Stimulated activated CD8-positive, alpha-beta memory T cell treated with anti-CD3 and anti-CD28 coated beads, Interleukin-4, amount 100 ng/mL, for 4 hours (primary cell): ENCODE measurements at places on chromosomes 6 and 20.

DNA sequence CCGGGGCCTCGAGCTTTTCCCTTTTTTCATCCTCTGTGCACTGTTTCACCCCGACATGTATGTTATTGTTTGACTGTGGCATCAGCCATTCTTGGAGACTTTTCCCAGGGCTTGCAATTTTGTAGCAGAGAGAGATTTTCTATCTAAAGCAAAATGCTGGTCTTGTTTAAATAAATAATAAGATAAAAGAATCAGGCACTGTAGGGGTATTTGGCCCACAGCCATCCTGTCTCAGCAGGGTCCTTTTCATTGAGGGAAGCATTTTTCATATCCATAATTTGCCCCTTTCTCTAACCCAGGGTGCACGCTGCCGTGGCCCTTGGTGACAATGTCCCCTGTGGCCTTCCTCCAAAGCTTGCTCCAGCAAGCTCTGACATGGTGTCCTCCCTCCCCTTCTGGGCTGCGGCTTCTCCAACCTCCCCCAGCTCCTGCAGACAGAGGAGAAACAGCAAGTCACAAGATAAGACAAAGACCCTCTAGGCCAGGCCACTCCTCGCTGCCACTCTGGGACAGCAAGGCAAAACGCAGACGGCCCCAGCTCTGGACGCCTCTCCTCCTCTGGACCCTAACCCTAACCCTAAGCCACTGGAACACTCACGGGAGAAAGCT, 117.6 kb downstream of the MYLK4 start:
- DNase-seq = no peak

DNA sequence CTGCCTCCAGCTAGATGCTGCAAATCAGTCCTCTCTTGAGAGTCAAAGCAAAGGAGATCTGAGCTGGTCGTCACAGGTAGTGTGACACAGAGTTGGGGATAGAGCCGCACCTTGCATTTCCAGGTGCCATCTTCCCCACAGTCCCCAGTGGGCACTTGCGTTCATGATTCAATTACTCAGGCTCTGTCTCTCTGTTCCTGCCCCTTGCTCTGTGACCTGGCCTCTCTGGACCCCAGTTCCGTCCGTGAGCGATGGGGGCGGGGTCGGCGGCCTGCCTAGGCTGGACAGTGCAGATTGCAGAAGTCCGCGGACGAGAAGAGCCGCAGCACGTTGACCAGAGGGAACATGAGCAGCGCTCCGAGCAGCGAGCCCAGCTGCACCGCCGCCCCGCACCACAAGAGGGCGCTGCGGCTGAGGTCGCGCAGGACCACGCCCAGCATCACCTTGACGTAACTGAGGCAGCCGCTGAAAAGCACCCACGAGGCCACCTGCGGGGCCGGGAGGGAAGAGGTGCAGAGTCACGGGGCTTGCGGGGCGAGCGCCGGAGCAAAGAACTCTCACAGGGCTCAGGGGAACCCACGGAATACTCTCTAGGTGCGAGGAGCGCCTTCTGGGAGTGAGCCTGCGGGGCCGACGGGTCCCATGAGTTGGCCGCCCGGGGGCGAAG, 7.4 kb downstream of the SLC52A3 start:
- no peak for DNase-seq

- DNase-seq = no peak
Observed at GRCh38 chr6:35427851-35428321, 24.3 kb upstream of the FANCE start.

- no peak for DNase-seq
Observed at GRCh38 chr20:53900380-53900999, 169.9 kb downstream of the BCAS1 start.

DNA sequence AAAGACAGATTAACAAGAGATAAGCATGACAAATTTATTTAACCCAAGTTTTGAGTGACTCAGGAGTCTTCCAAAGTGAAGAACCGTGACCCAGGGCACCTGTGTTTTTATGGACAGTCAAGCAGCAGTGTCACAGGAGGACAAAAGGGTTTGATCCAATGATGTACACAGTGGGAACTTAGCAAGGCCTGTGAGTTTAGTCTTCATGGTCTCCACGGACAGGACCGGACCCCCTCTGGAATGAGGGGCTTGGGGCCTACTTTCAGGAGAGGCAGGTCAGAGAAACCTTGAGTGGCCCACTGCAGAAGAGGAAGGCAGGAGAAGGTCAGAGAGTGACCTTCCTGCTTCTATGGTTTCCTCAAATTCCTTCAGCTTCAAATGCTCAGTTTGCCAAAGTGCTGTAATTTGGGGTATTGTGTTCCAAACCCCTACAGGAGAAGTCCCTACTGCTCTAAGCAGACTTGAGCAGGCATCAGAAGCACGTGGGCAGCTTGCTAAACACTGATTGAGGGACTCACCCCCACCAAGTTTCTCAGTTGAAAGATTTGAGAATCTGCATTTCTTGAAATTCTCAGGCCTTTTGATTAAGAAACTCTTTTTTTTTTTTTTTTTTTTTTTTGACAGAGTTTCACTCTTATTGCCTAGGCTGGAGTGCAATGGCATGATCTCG, 26.4 kb upstream of the ZMYND8 start:
- DNase-seq = no peak

GRCh38 chr6:37074053-37074827, 68.8 kb downstream of the FGD2 start:
- no peak for DNase-seq
